Fibroblast of lung (primary cell): ENCODE measurements at places on chromosomes 3 and 15.

DNA sequence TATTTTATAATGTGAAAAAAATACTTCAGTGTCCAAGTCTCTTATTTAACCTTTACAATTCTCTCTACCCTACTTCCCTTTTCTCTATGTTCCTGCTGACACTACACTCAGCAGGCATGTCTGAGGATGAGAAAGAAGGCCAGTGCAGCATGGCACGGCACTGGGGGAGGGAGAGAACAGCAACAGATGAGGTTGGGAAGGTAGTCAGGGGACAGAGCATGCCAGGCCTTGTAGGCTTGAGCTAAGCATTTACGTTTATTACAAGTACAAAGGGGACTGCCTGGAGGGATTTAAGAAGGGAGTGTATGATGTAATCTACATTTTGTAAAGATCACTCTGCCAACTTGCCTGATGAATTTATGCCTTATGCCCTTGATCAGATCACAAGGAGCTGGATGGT lies 117.3 kb upstream of the WNT5A start:
- no peak for DNase-seq

- peak; percentile 56 for DNase-seq
These were observed 171.1 kb upstream of the STT3B start for GRCh38 chr3:31361371-31362273.

DNA sequence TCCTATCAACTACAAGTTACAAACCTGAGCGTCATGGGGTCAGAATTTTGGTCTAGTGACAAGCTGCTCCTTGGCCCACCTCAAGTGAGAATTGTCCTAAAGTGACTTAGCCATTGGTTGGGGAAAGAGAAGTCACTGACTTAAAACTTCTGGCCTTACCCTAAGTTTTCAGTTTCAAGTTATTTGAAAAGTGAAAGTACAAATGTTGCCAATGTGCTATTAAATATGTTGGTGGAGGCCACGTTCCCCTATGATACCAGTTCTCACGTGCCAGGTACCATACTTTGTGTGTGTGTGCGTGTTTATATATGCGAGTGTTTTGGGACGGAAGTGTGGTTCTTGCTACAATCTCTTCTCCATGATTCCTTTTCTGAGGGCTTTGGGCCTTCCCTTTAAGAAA lies 22.6 kb upstream of the RASGRP1 start:
- no peak for DNase-seq

DNA sequence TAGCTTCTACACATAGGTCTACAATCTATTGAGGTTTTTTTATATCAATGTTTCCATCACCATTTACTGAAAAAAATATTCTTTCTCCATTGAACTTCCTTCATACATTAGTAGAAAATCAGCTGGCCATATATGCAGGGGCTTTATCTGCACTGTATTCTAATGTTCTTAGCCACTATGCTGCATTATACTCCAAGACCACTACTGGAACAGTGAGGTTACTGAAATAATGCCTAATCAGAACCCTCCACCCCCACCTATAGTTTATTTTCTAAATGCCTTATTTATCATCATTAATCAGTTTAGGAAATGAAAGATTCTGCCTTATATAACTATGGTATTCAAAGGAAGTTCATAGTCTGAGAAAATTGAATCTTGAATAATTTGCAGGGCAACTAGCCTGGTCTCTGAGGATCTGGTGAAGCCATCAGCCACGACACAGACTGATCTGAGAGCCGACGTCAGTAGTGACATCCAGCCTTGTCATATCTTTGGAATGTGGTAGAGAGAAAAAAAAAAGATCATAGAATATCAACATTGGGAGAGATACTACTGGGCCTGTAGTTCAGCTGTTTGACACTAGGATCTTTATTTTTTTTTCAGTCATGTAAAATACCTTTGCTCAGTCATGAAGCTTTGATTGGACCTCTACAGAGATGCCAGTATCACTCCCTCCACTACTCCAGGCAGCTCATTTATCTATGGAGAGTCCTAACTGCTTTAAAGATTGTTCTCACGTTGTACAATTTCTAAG lies 66.6 kb downstream of the P3H2 start:
- DNase-seq, result peak; percentile 75

- no peak for DNase-seq
These were observed 49.1 kb upstream of the SEC22A start for GRCh38 chr3:123152687-123153086.

- DNase-seq, result peak; percentile 7
These were observed 83.1 kb upstream of the RASGRP1 start for GRCh38 chr15:38647683-38648082.

DNA sequence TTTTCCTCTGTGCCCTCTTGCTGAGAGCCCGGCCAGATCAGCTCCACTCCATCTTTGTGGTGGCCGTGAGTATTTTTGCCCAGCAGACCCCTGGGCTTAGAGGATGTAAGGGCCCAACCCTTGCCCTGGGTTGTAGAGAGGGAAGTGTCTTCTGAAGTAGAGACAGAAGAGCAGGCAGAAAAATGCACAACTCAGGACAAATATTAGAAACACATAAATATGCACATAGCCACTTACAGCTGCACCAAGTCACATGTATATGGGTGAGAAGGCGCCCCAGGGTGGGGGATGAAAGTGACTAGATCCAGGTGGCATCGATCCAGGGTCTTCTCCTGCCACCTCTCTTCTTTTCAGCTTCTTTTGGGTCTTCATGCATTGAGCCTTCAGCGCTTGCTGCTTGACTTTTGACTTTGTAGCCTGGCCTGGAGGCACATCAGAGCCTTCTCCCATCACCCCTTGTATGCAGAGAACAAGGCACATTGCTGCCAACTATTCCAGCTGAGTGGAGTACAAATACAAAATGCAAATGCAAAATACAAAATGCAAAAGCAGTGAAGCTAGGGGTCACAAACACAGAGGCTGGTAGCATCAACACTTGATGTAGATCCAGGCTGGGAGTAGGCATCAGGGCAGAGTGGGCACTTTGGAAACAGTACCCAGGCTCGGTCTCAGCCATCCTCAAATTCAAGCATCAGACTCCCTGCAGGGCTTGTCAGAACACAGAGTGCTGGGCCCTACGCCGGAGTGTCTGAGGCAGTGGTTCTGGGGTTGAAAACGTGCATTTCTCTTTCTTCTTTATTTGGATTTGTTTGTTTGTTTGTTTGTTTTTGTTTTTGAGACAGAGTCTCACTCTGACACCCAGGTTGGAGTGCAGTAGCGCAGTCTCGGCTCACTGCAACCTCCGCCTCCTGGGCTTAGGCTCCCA lies 133.0 kb downstream of the ASB7 start:
- DNase-seq, result no peak

- no peak for DNase-seq
These were observed 13.2 kb upstream of the ANPEP start for GRCh38 chr15:89827829-89828228.

GRCh38 chr3:145013931-145014330 lies 1042.3 kb downstream of the DIPK2A start:
- DNase-seq, result peak; percentile 1

- no peak for DNase-seq
These were observed 119.2 kb downstream of the SHQ1 start for GRCh38 chr3:72728958-72729467.

DNA sequence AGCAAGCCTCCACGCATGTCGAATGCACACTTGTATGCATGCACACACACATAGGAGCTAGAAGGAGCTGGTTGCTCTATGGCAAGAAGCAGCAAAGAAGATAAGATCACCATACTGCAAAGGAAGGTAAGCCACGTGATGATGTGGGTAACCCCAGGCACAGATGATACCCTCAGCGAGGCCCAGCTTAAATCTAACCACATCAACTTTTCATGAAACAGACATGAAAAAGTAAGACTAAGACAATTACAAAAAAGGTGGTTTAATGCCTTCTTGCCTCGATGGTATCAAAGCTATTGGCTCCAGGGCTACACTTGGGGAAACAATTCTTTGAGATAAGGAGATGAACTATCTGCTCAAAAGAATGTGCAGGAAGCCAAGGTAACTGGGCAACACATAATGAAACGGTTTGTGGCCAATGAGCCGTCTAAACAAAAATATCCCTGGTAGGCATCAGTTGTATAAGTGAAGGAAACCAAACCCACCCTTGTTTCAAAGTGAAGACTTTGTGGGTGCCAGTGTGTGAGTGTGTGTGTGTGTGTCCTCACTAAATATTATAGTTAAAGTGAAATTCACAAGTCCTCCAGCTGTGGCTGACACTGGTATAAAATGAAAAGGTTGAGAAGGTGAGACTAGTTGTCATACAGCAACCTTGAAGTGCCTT lies 365.7 kb upstream of the ICE2 start:
- DNase-seq, result no peak

- DNase-seq, result no peak
These were observed 149.8 kb downstream of the FNDC3B start for GRCh38 chr3:172189213-172189612.

GRCh38 chr3:170746175-170746942 lies 123.6 kb downstream of the RPL22L1 start:
- DNase-seq, result peak; percentile 60

DNA sequence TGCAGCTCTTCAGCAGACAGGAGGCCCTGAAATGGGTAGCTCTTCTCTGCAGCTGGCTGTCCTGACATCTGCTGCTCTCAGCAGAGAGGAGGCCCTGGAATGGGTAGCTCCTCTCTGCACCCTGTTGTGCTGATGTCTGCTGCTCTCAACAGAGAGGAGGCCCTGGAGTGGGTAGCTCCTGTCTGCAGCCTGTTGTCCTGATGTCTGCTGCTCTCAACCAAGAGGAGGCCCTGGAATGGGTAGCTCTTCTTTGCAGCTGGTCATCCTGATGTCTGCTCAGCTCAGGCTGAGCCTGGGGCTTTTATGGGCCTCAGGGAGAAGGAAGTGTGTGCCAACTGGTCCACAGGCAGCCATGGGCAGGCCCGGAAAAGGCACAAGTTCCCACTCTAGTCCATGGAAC lies 66.6 kb downstream of the PIK3CB start:
- DNase-seq, result no peak

DNA sequence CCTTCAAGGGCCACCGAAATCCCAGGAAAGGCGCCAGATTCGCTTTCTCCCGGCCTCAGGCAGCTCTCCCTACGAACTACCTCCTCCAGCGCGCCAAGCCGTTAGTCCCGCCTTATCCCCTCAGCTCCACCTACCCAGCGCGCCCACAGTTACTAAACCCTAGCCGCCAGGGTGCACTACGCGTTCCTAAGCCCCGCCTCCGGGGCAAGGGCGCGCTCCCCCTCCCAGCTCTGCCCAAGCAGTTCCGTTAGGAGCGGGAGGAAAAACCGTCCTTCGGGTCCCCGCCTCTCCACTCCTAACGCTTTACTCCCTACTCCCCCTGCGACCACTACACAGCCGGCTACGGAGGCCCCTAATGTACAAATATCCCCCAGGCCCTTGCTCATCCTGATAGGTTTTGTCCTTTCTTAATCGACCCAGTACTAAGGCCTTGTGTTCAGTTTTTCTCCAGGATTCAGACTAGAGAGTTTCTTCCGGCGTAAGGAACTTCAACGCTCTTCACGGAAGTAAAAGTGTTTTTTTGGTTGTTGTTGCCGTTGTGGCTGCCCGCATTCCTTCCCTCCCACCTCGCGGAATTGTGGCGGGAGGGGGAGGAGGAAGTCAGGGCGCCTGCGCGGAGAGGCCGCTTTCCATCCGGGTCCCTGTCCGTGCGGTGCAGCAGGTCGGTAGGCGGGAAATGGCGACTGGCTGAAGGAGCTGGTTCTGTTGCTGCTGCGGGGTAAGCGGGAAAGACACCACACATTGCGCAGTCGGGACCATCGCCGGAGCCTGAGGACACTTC lies at the start of gene CTDSPL2:
CTDSPL2 (plus strand) TSS at position 655 of the 781 bp plus-strand sequence. CDS start 31,386 bp downstream, outside the sequence.
- DNase-seq, result peak; percentile 99

DNA sequence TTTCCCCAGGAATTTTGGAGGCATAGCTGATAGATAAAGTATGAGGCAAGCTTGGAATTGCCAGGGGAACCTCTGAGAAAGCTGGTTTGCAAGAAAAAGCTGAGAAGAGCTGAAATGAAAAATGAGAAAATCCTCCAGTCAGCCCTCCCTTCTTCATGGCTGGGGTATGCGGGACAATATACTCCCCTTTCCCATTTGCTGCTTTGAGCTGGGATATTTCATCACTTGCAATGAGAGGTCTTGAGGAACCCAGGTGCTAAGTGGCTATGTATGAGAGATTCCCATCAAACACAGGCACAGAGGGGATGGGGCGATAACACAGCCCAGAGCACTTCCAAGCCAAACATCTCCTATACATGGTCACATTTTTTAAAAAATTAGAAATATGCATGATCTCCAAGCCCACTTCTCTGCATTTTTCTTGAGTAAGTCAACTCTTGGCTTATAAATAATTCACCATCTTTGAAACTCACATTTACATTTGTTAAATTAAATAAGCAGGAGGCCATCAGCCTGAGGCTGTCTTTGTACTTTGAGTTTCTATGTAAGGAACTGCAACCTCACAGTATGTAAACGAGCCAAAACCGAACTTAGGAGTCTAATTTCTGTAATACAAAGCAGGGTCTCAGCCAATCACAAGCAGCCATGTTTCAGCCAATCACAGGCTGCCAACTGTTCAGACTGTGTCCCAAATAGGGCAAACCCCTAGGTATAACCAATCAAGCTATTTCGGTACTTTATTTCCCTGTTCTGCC lies 983.6 kb upstream of the NR2F2 start:
- DNase-seq, result peak; percentile 55

DNA sequence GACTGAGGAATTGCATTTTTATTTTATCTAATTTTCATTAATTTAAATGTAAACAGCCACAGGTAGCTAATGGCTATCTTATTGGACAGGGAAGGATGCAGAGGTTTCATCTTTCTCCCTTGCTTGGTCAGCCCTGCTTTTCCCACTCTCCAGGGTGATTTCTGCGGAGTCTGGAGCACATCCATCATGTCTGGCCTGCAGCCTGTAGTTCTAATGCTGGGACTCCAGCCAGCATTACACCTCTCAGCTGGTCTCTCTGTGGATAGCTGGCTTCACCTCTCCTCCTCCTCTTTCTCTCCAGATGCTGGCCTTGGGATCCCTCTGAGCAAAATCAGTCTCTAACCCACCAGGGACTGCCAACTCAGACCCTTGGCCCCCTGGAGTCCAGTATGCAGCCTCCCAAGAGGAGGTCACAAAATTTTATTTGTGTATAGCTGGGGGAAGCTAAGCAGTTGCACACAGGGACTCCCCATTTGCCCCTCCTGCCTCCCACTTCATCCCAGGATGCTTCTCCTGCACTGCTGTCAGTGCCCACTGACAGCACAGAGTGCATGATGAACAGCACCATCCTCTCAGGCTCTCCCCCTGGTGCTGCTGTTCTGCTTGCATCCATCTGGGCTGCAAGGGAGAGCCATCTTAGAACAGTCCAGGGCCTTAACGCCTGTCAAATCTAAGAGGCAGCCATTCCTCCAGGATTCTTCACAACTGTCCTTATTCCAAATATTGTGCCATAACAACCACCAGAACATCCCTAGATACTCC lies 1.7 kb downstream of the BFSP2 start:
- DNase-seq, result peak; percentile 29
